ENCODE measurements at places on chromosomes 3 and 15. TPM values are rescaled to one million over a fixed set of nuclear protein-coding genes. Genes with fewer than 3 reads are reported as not detected.

Gene NANOGP8
- not detected for total RNA-seq

Gene NEIL1
- total RNA-seq = 1.5 TPM

- no peaks in the 10 kb centered on the region for H3K36me3 ChIP-seq
- H3K4me3 ChIP-seq = no peak overlapping the region
- no peaks in the 10 kb centered on the region for H3K27me3 ChIP-seq
- DNase-seq = no peak
- H3K27ac ChIP-seq = no peak overlapping the region
- H3K4me1 ChIP-seq = no peaks in the 10 kb centered on the region
Observed at GRCh38 chr3:43858294-43858701, 167.6 kb downstream of the ABHD5 start.

- peak; percentile 27 for DNase-seq
- no peaks in the 10 kb centered on the region for H3K4me1 ChIP-seq
- H3K27ac ChIP-seq = no peak overlapping the region
- H3K27me3 ChIP-seq = no peaks in the 10 kb centered on the region
- H3K4me3 ChIP-seq = peak overlapping the region; percentile 44
Observed at GRCh38 chr3:66153481-66154443, 67.0 kb upstream of the SLC25A26 start.

Gene CFAP20DC
- not detected for total RNA-seq

GRCh38 chr3:88983458-88983857, 124.0 kb upstream of the EPHA3 start:
- no peak overlapping the region for H3K4me3 ChIP-seq
- DNase-seq = no peak
- H3K27ac ChIP-seq = no peak overlapping the region

Gene ATXN7
- 10.4 TPM for total RNA-seq

- peaks cover 43% of the 10 kb centered on the region for H3K4me1 ChIP-seq
- peak; percentile 41 for DNase-seq
- H3K4me3 ChIP-seq = no peak overlapping the region
- H3K36me3 ChIP-seq = no peaks in the 10 kb centered on the region
Observed at GRCh38 chr3:111741181-111741580, 117.9 kb upstream of the PHLDB2 start.

Gene TMEM266
- total RNA-seq = 0.05 TPM

Gene ASB14
- total RNA-seq = not detected

GRCh38 chr3:109702252-109702651, 364.9 kb upstream of the DPPA4 start:
- DNase-seq = peak; percentile 24
- H3K27ac ChIP-seq = no peak overlapping the region
- H3K36me3 ChIP-seq = no peaks in the 10 kb centered on the region
